Activated T-cell treated with anti-CD3 and anti-CD28 coated beads, Interleukin-2, amount 50 U/mL, for 48 hours (primary cell): ENCODE measurements at places on chromosomes 3 and 15.

DNA sequence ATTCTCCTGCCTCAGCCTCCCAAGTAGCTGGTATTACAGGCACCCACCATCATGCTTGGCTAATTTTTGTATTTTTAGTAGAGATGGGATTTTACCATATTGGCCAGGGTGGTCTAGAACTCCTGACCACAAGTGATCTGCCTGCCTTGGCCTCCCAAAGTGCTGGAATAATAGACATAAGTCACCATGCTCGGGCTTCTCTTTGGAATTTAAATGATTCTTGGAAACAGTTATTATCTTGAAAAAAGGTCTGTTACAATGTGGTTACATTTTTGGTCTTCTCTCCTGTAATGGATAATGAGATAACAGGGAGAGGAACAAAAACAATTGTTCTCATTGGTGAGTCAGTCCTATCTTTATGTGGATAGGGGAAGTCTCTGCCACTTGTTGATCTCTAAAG is 59.8 kb upstream of the AADACL2 start:
- DNase-seq: no peak

GRCh38 chr15:88450125-88450798 is 16.9 kb downstream of the MRPL46 start:
- peak; percentile 87 for DNase-seq

DNA sequence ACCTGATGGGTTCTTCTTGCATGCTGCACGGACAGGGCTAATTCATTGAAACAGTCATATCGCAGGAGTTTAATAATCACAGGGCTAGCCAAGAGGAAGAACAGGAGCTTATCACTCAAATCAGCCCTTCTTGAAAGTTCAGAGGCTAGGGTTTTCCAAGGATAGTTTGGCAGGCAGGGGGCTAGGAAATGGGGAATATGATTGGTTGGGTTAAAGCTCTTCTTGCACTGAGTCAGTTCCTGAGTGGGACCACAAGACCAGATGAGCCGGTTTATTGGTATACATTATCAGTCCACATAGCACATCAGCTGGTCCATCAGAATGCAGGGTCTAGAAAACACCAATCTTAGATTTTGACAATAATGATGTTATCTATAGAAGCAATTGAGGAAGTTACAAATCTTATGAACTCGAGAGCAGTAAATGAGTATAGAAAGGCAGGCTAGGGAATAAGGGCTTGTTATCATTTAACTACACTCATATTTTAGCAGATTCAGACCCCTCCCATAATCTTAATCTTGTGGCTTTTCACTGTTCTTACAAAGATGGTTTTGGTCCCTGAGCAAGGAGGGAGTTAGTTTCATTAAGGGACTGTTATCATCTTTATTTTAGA is 58.1 kb upstream of the SLC25A36 start:
- no peak for DNase-seq

DNA sequence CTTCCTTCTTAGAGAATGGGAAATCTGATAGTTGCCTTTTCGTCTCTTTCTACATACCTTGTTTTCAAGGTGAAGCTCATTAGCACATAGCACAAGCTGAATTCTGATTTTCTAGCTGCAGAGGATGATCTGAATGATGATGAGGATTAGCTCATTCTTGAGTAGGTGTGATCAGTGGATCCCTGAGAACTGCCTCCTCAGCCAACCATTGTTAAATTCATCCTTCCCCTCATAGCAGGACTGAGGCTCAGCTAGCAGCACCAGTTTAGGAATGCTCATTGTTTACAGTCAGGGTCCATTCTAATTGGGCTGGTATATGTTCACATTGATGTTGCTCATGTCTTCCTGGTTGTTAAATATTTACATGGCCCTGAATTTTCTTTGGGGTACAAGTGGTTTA is 299.9 kb upstream of the MME start:
- no peak for DNase-seq

GRCh38 chr3:186814100-186814499 is 7.8 kb upstream of the RFC4 start:
- DNase-seq: no peak

- no peak for DNase-seq
Observed at GRCh38 chr3:69212411-69213160, 90.2 kb upstream of the LMOD3 start.

GRCh38 chr3:96755519-96755918 is 58.9 kb upstream of the EPHA6 start:
- no peak for DNase-seq

DNA sequence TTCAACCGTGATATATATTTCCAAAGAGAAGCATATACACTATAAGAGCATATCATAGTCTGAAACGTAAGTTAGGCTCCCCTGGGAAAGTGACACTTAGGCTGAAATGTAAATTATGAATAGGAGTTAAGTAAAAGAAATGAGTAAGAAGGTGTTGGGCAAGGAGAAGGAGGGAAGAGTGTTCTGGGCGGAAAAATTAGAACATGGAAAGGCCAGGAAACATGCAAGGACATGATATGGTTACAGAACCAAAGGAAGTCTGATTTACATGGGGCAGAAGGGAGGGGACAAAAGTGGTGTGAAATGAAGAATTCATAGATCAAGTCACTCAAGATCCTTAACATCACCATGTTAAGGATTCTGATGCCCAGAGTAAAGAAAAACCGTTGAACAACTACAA is 75.2 kb downstream of the SCAPER start:
- no peak for DNase-seq

- DNase-seq: no peak
Observed at GRCh38 chr3:70811880-70812279, 499.4 kb upstream of the MDFIC2 start.

DNA sequence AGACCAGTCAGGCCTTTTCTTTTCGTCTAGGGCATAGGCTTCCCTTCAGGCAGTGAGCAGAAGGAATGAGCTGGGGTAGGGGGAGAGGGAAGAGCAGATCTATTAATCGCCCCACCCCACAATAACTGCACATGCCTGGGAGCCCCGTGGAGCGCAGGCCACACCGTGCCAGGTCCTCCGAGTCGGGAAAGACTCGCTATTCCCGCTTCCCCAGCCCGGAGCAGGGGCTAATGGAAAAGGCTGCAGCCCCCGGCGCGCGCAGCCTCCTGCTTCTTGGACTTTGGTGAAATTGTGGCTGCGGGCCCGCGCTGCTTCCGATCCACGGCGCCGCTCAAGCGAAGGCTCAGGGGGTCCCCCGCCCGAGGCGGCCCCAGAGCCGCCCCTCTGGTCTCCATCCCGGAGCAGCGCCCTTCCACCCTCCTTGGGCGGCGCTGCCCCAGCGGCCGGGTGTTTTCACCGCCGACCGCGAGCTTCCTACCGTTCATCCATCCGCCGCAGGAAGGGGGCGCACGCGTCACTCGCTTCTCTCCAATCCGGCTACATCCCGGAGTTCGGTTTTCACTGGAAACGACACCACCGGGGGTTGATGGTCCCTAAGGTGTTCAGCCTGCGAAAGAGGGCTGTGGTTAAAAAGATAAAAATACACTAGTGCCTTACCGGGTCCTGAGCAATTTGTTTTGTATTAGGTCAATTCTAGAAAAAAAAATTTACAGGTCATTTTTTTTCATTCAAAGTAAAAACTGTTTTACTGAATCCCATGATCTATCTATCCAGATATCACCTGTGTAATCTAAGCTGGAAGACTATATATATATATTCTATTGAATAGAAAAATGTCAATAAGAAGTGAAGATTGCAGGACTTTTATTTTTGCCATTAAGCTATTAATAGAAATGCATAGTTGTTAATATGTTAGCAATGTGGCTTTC is 4.4 kb upstream of the SYNM start:
- DNase-seq: peak; percentile 61

DNA sequence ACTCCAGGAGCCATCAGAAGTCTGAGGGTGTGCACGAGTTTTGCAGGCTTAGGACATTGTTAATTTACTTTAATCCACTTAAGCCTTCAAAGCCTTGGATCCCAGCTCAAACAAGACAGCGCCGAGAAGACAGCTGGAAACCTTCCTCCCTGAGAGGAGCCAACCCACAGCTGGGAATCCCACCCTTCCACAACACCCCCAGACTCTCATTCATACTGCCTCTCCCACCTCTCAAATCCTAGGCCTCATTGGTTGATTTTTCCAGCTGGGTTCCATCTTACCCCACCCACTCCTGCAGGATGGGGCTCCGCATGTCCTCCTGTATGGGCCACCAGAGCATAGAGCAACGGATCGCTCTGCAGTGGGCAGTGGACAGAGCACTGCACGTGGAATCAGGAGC is 80.4 kb downstream of the SEMA5B start:
- DNase-seq: no peak

- DNase-seq: no peak
Observed at GRCh38 chr3:17759901-17760300, 17.5 kb upstream of the TBC1D5 start.

GRCh38 chr3:58190882-58191281 is 19.9 kb downstream of the DNASE1L3 start:
- DNase-seq: no peak
